ENCODE measurements at places on chromosomes 1 and 21.

- no peak for DNase-seq
Measured at GRCh38 chr1:61202854-61203598, 120.7 kb downstream of the NFIA start.

DNA sequence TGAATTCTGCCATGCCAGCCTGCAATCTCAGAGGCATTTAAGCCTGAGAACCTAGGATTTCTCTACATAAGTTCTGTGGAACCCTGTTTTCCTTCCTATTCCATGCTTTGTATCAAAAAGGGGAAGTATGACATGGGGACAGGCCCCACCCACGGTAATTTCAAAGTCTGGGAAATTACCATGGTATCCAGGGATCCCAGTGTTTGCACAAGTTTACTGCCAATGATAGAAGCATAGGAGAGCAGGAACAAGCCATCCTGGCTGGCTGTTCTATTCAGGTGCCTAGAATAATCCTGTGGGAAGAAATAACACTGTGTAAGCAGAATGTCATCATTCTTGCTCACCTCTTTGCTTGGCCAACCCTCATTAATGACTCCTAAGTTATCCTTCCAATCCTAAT, 53.8 kb upstream of the ATP1B1 start:
- DNase-seq: no peak

DNA sequence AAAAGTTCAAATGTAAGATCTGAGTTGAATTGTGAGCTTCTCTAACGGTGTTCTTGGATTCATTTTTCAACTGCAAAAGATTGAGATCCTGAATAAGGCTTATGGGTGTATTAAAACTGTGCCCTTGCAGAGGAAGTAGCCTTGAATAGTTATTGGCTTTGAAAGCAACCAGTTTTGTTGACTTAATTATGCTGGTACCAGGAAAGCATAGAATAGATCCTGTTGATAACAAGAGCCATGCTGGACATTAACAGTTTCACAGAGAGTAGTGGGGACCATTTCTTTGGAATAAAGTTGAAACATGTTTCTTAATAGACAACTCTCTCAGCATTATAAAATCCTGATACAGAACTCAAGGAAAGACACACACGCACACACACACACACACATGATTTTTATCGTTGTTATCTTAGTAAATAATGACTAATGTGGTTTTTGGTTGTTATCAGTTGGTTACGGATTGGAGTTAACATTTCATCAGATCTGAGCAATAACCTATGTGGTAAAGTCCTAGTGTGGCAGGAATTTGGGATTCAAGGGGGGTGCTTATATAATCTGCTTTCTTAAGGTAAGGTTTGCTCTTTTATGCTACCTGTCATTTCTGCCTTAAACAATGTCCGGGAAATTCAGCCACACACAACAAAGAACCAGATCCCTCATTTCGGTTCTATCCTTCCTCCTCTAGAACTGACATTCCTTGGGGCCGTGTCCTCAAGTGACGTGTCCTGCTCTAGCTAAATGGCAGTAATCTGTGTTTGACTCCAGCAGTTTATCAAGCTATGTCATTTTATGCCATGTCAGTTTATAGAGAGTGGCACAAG, 330.9 kb downstream of the CHRM3 start:
- DNase-seq: no peak

DNA sequence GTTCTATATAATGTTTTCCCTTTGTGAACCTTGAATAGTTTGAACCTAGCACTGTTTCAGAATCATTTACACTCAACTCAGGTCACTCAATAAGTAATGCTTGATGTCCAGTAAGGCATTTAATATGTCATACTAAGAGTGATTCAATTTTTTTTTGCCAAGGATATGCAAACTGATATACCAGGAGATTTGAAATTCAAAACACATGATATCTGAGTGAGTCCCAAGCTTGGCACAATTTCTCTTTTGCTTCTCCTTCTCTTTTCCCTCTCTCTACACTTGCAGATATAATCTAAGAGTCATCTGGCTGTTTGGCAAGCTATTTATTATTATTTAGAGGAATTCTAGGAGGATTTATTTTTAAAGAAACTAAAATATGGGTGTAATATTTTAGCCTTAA, 61.6 kb upstream of the SPAG17 start:
- DNase-seq: no peak

DNA sequence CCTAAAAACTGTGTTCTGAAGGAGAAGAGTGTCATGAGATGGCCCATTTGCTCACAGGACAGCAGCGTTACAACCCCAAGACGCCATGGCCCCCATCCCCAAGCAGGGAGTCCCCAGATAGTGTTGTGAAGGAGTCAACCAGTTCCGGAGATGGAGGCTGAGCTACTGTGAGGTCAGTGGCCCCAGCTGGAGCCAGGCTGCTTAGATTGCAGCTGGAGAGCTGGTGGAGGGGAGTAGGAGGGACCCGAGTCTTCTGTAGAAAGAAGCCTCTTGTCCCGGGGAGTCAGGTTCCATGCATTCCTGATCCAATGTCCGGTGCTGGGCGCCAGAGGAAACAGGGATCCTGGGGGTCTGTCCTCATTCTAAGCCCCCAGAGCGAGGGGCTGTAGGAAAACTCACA, 93.5 kb upstream of the SIM2 start:
- DNase-seq: no peak

- no peak for DNase-seq
Measured at GRCh38 chr1:225638853-225639252, 14.1 kb downstream of the ENAH start.

DNA sequence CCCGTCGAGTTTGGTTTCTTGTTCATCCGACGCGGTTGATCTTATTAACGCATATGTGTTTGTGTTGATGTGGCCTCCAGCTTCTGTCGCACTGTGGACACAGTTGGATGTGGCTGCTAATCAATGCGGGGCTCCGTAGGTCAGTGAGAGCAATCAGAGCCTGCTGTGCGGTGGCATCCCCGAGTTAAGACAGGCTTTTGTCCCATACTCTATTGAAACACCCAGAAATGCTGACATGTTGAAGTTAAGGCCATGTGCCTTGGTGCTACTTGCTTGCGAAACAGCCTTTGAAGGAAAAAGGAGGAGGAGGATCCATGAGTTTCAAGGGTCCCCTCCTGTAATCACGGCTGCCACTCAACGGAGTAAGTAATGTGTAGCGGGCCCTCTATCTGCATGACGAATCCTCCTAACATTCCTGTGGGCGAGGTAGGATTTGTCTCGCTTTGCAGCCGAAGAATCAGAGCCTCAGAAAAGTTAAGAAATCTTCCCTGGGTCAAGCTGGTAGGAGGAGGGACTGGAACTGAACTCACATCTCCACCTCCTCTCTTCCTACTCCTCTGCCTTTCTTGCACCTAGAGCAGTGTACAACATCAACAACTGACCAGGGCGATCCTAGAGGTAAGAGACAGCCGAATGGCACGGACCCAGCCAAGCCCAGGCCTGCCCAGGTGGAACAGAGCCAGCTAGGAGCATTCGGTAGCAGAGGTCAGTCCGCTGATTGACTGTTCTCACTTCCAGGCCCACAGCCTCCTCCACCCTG, 19.5 kb downstream of the PDE9A start:
- DNase-seq: no peak

GRCh38 chr1:153832293-153832692, 57.1 kb downstream of the SLC27A3 start:
- DNase-seq: no peak

- DNase-seq: no peak
Measured at GRCh38 chr1:180171691-180172090, 17.0 kb downstream of the QSOX1 start.

DNA sequence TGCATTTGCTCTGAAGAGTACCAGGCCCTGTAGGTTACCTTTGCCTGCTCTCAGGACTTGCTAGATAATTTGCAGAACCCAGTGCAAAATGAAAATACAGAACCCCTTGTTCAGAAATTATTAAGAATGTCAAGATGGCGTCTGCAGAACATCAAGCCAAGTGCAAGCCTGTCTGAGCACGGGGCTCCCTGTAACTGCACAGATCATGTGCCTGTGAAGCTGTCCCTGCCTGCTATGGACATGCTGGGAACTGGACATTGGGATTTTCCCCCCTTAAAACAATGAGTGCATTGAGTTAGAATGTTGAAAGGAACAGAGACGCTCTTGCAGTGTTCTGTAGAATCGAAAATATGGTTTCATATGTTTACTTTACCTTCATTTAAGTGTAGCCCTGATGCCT, 2.9 kb downstream of the CLDN14 start:
- no peak for DNase-seq

- DNase-seq: no peak
Measured at GRCh38 chr1:58983633-58984245, 199.9 kb upstream of the JUN start.

DNA sequence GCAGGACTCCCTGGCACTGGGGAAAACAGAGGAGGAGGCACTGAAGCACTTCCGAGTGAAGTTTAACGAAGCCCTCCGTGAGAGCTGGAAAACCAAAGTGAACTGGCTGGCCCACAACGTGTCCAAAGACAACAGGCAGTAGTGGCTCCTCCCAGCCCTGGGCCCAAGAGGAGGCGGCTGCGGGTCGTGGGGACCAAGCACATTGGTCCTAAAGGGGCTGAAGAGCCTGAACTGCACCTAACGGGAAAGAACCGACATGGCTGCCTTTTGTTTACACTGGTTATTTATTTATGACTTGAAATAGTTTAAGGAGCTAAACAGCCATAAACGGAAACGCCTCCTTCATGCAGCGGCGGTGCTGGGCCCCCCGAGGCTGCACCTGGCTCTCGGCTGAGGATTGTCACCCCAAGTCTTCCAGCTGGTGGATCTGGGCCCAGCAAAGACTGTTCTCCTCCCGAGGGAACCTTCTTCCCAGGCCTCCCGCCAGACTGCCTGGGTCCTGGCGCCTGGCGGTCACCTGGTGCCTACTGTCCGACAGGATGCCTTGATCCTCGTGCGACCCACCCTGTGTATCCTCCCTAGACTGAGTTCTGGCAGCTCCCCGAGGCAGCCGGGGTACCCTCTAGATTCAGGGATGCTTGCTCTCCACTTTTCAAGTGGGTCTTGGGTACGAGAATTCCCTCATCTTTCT, 75.5 kb downstream of the PIK3CD start:
- DNase-seq: no peak

DNA sequence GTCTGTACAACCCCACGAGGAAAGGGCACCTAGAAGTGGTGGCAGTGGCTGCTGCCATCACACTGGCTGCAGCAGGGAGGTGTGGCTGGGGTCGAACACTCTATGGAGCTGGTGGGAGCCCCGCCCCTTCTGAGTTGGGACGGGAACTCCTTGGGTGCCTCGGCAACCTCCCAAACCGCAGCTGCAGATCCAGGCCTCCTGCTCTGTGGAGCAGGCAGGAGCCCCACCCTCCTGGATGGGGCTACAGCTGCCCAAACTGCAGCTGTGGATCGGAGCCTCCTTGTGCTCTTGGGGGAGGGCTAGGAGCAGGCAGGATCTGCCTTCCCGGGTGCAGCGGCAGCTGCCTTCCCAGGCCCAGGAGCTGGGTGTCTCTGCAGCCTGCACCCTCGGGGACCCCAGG, 38.9 kb upstream of the TARDBP start:
- DNase-seq: no peak

DNA sequence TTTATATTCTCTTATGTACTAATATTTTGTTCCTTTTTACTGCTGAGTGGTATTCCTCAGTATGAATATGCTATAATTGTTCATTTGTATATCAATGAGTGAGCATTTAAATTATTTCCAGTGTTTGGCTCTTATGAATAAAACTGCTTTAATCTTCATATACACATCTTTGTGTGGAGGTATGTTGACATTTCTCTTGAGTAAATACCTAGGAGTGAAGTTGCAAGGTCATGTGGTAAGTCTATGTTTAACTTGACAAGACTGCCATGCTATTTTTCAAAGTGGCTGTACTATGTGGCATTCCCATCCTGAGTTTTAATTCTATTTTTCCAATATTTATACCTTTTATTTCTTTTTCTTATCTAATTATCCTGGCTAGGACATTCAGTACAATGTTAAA, 124.2 kb downstream of the ADSS2 start:
- DNase-seq: no peak

- DNase-seq: no peak
Measured at GRCh38 chr1:246001142-246001836, 505.8 kb downstream of the SMYD3 start.

GRCh38 chr1:205689479-205689878, 9.2 kb upstream of the SLC45A3 start:
- DNase-seq: no peak

Measured in stimulated activated CD8-positive, alpha-beta memory T cell treated with anti-CD3 and anti-CD28 coated beads, Interleukin-2, amount 100 ng/mL, for 1 hour (primary cell).